RPMI8226 (cell line): ENCODE measurements at places on chromosomes 2 and 18.

- no peak for DNase-seq
Measured at GRCh38 chr18:78798402-78799175, 181.0 kb upstream of the SALL3 start.

- DNase-seq: no peak
Measured at GRCh38 chr2:173934895-173935294, 30.3 kb downstream of the SP3 start.

DNA sequence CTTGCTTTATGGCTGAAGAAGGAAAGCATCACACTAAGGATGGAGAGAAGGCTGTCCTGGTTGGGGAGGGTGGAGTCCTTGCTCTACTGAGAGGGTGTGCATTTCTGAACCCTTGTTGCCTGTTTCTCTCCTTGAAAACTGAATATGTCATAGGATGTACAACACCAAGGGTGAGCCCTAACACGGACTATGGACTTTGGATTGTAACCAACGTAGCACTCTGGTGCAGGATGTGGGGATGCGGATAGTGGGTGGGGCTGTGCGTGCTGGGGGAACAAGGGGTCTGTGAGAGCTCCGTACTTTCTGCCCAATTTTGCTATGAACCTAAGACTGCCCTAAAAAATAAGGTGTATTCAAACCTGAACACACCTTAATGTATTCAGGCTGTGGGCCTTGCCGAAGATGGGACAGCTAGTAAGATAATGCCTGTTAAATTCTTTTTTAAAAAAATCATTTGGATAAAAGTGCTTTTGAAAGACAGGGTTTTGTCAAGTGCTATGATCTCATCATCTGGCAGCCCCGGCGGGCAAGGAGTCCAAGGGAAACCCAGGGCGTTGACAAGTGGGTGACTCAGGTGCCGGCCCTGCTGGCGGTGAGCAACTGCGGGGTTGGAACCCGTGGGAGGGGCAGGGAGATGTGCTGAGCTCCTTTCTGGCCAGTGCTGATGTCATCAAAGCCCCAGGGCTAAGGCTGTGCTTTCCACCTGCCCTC lies 54.0 kb downstream of the GATA6 start:
- peak; percentile 78 for DNase-seq

GRCh38 chr2:240595381-240596079 lies 9.0 kb downstream of the CAPN10 start:
- no peak for DNase-seq

DNA sequence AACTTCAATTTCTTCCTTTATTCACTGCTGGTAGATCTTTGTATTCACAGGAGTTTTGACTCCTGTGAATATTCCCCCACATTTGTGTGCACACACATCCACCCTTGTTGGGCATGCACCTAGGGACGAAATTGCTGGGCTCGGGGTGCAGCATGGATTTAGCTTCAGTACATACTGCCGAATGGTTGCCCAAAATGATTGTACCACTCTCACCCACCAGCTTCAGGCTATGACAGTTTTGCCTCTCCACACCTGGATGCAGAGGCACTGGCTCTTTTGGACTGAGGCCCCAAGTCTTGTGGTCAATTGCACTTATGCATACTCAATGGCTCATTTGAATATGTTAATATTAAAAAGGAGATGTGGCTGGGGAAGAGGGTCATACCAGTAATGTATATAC lies 65.1 kb upstream of the ODC1 start:
- DNase-seq: no peak

GRCh38 chr2:42249284-42249683 lies 80.1 kb downstream of the EML4 start:
- DNase-seq: no peak

GRCh38 chr18:31248783-31249521 lies 69.0 kb upstream of the DSG1 start:
- no peak for DNase-seq

DNA sequence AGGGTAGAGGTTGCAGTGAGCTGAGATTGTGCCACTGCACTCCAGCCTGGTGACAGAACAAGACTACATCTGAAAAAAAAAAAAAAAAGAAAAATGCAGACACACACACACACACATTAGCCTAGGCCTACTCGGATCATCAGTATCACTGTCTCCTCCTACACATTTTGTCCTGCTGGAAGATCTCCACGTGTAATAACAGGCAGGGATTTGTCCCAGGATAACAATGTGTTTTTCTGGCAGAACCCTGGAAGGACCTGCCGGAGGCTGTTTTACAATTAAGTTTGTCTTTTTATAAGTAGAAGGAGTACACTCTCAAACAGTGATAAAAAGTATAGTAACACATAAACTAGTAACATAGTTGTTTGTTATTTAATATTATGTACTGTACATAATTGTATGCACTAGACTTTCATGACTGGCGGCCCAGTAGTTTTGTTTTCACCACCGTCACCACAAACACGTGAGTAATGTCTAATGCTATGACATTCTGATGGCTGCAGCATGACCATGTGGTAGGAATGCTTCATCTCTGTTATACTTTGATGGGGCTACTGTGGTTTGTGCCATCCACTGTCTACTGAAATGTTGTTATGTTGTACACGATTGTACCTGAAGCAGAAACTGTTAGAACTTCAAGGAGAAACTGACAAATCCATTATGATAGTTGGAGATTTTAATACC lies 130.6 kb downstream of the ATP9B start:
- no peak for DNase-seq

GRCh38 chr2:233999182-233999581 lies 51.3 kb upstream of the SPP2 start:
- no peak for DNase-seq

GRCh38 chr18:22830511-22830910 lies 102.6 kb upstream of the RBBP8 start:
- no peak for DNase-seq
